ENCODE measurements at places on chromosomes 2 and 18.

DNA sequence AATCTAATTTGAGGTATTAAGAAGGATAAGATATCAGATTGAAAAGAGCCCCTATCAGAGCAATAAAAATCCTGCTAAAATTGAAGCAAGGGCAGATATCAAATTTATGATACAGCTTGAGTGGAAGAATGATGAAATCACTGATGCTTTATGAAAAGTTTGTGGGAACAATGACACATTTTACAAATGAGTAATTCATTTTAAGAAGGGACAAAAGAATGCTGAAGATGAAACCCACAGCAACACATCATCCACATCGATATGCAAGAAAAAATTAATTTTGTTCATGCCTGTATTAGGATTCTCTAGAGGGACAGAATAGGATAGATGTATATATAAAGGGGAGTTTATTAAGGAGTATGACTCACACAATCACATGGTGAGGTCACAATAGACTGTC, 355.6 kb upstream of the GYPC start:
- no peak for DNase-seq

GRCh38 chr2:86239326-86239725, 40.1 kb downstream of the MRPL35 start:
- DNase-seq: no peak

GRCh38 chr2:234945339-234945873, 6.4 kb upstream of the SH3BP4 start:
- no peak for DNase-seq

GRCh38 chr2:222413295-222413911, 10.9 kb upstream of the SGPP2 start:
- no peak for DNase-seq

- DNase-seq: no peak
These were observed 73.2 kb downstream of the PLA2R1 start for GRCh38 chr2:159989249-159989648.

GRCh38 chr18:69935319-69936190, 12.1 kb downstream of the CD226 start:
- DNase-seq: peak; percentile 65

GRCh38 chr2:225566798-225567197, 167.3 kb downstream of the NYAP2 start:
- no peak for DNase-seq

DNA sequence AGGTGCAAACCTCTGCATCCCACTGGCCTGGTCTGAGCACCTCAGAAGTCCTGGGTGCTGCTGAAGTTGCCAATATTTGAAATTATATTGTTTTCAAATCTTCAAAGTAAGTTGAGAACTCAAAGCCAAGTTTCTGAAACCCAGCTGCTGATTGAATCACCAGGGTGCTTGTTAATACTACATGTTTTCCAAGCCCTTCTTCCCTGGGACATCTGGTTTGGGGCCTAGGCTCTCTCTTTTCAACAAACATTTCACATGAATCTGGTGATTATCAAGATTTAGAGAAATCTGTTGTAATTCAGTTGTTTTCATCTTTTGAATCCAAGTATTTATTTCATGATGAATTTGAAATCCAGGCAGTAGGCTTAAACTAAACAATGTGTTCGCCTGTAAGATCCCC, 24.4 kb downstream of the MLPH start:
- DNase-seq: no peak

DNA sequence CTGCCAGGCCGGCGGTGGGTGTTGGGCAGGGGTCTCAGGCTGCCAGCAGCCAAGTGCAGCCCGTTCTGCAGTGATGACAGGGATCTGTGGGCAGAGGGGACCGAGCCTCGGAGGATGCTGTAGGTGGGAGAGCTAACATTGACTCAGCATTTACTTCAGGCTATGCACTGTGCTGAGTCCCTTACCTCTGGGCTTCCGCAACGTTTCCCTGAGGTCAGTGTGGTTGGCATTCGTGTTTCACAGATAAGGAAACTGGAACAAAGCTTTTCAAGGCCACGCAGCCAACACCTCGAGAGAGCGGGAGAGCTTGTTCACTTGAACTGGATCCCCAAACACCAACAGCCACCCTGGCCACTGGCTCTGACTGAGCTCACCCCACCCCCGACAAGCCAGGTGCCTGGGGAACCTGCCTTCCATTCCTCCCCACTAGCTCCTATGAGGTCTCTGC, 839 bp upstream of the GPR148 start:
- no peak for DNase-seq

DNA sequence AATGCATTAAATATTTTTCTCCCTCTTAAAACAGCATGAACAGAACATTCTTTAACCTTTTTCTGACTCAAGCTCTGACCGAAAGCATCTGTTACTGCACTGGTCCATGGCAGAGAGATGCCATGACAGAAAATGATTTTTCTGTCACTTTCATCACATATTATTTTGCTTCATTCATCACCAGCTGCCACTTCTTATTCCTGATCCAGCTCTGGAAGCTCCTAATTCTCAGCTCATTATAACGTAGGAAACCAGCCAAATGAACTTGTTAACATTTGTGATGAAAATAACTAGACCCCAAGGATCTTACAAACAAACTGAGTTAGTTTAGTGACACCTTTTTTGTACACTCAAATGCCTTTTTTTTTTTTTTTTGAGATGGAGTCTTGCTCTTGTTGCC, 7.6 kb upstream of the CFLAR start:
- no peak for DNase-seq

GRCh38 chr2:119147776-119148715, 10.5 kb downstream of the C1QL2 start:
- no peak for DNase-seq

GRCh38 chr18:9701609-9702349, 6.3 kb upstream of the RAB31 start:
- no peak for DNase-seq

DNA sequence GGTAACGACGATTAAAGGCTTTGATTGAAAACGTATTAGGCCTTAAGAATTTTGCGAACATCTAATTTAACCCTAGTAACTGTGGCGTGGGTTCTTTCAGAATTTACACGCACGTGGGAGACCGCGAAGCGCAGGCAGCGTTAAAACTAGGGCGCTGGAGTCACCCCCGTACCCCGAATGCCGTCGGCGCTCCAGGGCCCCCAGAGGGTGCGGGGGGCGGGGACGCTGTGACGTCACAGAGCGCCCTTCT, 673 bp upstream of the SMCHD1 start:
- DNase-seq: peak; percentile 73

- DNase-seq: no peak
These were observed 67.2 kb downstream of the VIL1 start for GRCh38 chr2:218485986-218486667.

DNA sequence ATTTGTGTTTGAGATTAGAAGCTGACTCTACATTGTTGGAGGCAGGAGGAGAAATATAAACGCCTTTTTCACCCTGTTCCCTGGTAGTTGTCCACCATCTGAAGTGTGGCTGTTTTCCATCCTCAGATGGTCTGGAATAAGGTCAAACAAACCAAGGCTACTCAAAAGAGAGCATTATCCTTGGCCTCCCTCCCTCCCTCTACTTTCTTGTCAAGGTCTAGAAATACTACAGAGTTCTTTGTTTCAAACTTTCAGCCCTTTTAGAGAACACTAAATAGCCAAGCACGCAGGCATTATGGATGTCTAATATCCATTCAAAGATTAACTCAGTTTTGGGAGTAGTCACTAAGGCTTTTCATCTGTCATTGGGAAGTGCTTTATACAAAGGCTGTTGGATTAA, 215.8 kb upstream of the ITGA4 start:
- DNase-seq: no peak

GRCh38 chr2:208363485-208363884, 43.1 kb upstream of the PTH2R start:
- DNase-seq: no peak
